ENCODE measurements at places on chromosomes 7 and 10.
A peak's percentile ranks its signal among the peaks of the same experiment; 100 is the strongest.

DNA sequence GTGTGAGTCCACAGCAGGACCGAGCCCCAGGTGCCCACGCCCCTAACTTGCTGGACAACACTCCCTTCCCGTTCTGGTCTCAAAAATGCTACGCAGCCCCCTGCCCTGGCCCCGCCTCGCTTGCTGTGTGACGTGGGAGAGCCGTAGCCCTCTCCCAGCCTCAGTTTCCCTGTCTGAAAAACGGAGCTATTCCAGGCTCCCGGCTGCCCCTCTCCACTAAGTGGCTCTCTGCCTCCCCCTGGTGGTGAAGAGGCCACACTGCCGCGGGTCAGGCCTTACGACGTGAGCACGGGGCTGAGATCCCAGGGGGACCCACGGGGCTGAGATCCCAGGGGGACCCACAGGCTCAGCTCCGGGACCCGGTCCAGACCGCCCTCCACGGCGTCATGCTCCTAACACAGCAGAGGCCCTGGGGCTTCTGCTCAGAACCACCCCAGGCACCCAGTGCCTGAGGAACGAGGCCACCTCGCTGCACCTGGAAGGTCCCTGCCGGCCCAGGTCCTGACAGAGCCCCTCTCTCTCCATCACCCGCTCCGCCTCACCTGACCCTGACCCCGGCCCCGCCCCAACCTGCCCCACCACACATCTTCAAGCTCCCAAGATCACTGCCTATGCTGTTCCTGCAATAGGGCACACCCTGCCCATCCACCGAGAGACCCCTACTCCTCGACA lies 26.7 kb downstream of the MICALL2 start:
- no peak for DNase-seq

DNA sequence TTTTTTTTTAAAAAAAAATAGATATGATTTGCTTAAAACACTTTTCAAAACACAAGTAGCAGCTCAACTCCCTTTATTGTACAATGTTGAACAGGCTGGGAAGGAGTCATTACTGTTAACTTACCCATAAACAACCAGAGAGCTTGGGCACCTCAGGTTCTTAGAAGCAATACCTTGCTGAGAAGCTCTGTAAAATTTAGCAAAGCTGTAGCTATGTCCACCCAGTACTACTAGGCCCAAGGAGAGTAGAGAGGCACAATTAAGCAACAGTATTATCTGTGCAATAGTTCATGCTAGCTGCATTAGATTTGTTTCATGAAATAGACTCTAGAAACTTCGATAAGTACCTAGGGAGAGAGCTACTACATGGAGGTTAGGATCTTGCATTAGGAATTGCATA lies 32.0 kb downstream of the SEMA3A start:
- no peak for DNase-seq

DNA sequence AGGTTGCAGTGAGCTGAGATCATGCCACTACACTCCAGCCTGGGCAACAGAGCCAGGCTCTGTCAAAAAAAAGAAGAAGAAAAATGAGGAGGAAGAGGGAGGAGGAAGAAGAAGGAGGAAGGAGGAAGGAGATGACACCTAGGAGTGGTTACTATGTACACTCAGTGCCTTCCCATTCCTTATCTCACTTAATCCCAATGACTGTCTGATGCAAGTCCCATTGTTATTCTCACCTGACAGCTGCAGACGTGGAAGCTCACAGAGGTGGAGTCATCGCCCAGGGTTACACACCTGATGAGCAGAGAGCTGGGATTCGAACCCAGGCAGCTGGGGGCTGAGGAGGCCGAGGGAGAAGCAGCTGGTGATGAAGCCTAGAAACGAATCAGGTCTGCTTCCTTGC lies 258.8 kb downstream of the SNX10 start:
- DNase-seq: no peak

DNA sequence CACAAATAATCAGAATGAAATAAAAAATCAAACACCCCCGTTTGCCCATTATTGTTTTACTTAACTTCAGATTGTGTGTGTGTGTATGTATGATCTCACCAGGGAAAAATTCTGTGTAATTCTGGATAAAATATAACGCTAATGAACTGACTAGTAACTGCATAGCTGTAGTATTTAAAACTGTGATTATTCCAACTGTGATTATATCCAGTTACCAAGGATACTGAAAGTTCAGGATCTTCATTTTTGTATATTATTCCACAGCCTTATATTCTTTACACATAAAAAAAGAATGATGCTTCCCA lies 2.9 kb downstream of the TWIST1 start:
- DNase-seq: no peak

- no peak for DNase-seq
These were observed 11.7 kb downstream of the CREB5 start for GRCh38 chr7:28423918-28424514.

GRCh38 chr10:35855155-35855947 lies 213.3 kb upstream of the FZD8 start:
- no peak for DNase-seq

DNA sequence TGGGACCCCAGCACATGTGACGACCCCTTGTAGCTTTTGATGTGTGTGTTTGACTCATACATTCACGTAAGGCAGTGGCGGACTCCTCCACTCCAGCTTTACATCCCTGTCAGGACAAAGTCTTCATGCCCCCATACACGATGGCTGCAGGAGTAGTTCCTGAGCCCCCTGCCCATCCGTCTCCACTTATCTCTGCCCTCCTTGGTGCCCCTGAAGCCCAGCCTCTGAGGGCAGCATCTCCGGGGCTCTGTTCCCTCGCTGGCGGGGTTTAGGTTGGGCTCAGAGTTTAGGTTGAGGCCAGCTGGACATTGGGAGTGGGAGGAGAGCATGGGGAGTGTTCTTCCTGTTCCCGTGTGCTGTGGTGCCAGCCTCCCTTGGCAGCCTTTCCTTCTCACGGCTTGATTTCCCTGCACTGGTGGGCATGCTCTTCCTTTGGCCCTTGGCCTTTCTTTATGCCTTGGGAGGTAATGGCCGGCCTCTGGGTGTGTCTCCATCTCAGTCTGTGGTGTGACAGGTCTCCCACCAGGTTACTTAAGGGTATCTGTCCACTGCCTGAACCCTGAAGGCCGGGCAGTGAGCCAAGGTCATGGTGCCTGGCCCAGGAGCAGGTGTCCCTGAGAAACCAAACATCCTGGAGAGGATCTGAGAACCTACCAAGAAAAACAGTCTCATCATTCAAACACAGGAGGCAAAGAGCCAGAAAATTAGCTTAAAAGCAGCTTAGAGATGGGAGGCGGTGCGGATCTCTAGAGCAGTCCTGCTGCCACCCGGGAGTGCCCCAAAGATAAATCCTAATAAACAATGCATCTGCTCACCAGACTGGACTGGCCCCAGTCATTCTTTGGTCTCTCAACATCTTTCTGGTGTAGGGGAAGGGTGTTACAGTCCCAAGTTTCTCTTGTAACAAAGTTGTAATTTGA lies 85.5 kb downstream of the GLRX3 start:
- no peak for DNase-seq

- no peak for DNase-seq
These were observed 16.8 kb upstream of the LRRC72 start for GRCh38 chr7:16509829-16510228.

DNA sequence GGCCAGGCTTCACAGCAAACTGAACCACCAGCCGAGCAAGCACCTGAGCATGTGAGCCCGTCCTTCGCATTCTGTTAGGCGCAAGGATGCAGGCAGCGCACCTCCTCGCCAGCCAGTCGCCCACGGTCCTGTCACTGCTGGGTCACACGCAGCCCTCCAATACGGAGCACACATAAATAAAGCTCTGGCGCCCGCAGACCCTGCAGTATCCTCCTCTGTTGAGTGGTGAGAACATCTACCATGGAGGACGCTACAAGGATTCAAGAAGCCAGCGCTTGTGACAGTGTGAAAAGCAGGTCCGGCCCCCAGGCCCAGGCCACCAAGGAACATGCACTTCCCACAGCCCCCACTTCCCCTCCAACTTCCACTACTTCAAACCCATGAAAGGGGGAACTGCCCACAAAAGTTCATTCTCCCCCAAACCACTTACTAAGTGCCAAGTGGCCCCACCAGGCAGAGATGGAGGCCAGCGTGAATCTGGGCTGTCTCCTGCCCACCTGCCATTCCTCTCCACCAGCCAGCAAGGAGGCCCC lies 34.8 kb downstream of the VOPP1 start:
- no peak for DNase-seq

- no peak for DNase-seq
These were observed 57.6 kb downstream of the LYZL1 start for GRCh38 chr10:29346296-29347001.

DNA sequence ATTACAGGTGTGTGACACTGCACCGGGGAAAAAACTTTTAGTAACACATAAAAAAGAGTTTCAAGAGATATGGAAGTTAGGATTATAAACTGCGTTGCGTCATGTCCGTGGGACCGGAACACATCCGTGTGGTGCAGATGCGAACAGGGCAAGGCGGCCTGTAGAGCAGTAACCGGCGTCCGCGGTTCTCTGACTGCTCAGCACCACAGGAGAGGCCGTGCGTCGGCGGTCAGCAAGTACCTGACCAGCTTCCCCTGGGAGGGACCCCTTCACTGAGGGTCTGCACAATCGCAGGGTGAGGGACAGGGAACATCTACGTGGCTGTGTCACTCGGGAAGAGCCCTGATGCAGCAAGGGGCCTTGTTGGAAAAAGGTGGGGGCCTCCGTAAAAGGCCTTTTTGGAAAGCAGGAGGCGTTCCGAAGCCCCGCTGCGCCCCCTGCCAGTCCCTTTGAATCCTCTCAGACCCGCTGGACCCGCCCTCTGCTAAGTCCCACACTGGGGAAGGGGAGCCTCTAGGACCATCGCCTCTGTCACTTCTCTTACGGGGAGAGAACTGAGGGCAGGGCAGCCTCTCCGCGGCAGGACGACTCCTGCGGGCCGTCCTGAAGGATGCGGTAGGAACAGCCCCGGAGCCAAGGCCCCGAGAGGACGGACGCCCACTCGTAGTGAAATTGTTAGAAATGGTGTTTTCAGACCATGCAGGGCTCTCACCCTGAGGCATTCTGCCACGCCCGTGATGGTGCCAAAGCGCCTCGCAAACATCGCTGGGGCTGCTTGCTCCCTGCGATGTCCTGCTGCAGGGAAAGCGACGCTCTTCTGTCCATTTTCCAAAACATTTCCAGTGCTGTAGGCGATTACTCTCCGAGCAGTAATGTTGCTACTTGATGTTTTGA lies 771.6 kb upstream of the COBL start:
- DNase-seq: no peak

DNA sequence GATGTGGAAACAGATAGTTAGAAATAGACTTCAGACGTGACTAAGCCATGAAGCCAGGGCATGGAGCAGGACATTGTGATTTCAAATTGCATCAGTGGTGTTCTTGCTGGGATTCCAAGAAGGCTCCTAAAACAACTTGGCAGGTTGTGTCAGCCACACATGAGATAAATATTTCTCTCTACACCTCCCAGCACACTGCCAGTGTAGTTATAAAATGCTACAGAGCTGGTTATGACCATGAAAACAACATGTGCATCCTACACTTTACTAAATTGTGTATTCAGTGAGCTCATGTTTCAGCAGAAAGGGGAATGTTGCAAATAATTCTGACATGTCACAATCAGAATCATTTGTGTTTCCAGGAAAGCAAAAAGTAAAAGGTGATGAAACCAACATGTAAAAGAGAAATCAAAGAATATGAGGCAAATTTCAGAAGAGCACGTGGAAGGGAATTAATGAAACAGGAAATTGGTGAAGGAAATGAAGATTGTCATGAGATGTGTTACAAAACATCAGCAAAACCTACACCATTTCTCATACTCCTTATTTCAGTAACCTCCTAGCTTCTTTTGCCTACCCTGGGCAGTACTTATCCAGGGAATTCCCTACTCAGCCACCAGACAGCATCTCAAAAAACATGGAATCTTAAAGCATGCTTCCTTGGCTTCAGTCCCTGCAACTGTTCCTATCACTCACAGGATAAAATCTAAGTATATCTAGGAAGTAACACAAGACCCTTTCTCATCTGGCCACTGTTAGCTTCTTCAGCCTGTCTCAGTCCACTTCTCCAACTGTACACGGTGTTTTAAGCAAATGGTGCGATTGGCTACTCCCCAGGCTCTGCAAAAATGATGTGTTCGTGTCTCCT lies 5.8 kb upstream of the CYP3A7 start:
- no peak for DNase-seq

DNA sequence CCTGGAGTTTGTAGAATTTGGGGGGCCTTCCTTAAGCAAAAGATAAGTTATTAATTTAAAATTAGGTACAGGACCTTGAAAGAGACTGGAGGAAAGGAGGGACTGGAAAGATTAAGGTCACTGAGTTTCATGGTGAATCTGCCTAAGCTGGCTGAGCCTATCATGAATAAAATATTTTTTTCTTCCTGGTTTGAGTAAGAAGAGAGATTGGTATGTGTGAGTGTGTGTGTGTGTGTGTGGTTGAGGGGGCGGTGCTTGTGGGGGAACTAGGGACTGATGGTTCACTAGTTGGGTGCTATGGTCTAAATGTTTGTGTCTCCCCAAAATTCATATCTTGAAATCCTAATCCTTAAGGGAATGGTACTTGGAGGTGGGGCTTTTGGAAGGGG lies 142.5 kb upstream of the PRKCQ start:
- no peak for DNase-seq

DNA sequence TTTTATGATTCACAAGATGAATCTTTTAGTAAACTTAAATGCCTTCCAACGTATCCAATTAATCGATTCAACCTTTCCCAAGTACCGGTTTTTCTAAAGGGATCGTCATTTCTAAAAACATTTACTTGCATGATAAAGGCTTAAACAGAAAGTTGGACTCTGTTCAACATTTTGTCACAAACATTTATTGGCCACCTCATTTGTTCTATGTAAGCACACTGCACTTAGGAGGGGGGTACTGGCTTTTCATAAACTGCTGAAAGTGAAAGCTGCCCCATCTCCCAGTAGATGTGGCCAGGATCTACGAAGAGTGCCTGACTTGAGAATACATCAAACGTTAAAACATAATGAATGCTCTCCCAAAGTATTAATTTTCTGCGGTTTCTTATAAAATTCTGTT lies 37.3 kb upstream of the LAMB4 start:
- DNase-seq: peak; percentile 39

- peak; percentile 9 for DNase-seq
These were observed 827 bp upstream of the FASTK start for GRCh38 chr7:151081170-151082101.

DNA sequence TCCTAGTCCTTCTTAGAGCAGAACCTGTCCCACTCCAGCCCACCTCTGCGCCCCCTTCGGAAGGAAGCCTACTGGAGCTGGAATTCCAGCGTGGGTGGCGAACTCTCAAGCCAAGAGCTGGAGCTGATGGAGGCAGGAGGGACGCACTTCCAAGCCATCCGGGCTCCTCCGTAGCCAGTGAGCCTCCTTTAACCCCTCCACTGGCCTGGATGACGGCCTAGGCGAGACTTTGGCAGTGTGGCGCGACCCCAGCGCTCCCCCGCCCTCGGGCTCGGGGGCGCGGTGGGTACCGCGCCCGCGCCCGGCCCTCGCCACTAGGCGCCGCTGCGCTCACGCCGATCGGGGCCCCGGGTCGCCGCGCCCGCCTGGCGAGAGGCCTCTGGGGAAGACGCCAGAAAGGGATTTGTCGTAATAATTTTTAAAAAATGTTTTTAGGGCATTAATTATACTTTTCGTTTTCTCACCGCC lies 5.1 kb upstream of the EMX2 start:
- DNase-seq: no peak

GRCh38 chr7:80105701-80106408 lies 28.8 kb upstream of the GNAI1 start:
- DNase-seq: no peak

GRCh38 chr7:115914951-115915350 lies 115.6 kb downstream of the TFEC start:
- DNase-seq: no peak

- DNase-seq: no peak
These were observed 921.5 kb downstream of the TYW1 start for GRCh38 chr7:67918158-67918557.

All from NCI-H774 (cell line).